ENCODE measurements at places on chromosomes 13 and 19.

DNA sequence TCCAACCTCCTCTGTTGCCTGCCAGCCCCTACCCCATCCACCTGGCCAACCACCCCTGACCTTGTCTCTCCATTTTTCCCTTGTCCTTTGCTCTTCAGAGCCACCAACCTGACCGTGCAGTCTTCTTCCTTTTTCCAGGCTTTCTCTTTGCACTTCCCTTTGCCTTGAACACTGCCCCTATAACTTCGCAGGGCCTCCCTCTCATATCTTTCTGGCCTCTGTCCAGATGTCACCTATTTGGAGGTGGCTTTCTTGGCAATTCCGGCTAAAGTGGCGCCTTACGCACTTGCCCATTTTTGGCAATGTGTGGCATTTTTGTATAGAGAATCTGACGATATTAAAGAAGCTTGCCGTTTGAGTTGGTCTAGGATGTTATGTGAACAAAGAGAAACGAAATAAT lies 844 bp downstream of the ZNF543 start:
- DNase-seq, result peak; percentile 16

DNA sequence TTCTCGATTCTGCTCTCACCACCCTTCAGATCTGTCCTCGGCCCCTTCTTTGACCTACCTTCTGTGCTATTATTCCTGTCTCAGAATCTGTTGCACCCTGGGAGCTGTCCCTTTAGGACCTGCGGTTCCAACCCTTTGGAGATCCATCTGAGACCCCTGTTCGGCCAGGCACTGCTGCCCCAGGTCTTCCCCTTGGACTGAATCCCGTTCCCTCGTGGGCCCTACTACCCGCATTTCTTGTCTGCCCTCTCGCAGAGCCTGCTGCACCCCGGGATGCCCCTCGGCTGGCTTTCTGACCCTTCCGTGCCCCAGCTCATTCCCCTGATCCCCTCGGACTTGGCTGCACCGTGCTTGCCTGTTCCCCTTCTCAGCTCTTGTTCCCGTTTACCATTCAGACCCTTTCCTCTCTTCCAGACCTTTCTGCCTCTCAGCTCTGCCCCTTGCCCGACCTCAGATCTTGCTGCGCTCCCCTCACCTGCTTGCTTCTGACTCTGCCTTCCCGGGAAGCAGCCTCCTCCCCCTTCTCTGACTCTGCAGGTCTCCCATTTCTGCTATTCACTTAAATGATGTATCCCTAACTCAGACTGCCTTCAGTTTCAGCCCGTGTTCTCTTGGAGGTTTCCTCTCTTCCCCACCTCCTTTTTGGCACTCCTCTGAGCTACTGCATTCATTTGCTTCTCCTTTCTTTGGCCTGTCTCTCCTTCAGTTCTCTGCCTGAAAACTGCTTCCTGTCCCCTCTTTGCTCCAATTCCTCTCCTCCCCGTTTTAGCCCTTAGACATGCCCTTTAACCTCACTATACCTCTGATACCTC lies 1.1 kb downstream of the ARHGAP35 start:
- DNase-seq, result peak; percentile 59

GRCh38 chr19:4908360-4908759 lies 941 bp upstream of the UHRF1 start:
- DNase-seq, result no peak

DNA sequence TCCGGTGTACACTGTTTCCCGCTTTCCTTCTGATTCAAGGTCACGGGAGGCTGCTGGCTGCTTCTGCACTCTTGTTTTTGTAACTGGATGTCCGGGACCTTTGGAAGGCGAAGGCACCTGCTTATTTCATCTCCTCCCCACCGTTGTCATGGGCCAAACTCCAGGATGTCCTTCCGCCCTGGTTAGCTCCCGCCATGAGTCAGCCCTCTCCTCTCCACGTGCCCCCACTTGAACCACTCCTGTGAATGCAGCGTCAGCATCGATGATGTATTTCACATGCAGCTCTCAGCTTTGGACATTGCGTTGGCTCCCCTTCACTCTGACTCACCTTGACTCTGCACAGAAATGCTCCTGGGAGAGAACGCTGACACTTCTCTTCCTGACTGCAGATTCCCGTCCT lies 5.5 kb upstream of the GALP start:
- DNase-seq, result peak; percentile 99

DNA sequence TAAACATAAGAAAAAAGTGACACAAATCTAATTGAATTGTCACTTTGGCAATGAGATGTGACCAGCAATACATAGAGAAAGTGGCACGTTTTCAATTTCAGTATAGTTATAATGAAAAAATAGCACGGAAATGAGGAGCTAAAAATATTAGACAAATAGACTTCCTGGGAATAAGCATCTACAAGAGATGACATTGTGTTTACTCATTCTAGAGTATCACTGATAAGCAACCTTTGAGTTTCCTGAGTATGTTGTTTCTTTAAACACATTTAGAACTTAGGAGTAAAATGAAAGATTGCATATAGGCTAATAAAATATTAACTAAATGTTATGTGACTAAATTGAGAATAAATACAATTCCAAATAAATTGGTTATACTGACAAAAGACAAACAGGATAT lies 207.1 kb upstream of the SLITRK6 start:
- DNase-seq, result no peak

DNA sequence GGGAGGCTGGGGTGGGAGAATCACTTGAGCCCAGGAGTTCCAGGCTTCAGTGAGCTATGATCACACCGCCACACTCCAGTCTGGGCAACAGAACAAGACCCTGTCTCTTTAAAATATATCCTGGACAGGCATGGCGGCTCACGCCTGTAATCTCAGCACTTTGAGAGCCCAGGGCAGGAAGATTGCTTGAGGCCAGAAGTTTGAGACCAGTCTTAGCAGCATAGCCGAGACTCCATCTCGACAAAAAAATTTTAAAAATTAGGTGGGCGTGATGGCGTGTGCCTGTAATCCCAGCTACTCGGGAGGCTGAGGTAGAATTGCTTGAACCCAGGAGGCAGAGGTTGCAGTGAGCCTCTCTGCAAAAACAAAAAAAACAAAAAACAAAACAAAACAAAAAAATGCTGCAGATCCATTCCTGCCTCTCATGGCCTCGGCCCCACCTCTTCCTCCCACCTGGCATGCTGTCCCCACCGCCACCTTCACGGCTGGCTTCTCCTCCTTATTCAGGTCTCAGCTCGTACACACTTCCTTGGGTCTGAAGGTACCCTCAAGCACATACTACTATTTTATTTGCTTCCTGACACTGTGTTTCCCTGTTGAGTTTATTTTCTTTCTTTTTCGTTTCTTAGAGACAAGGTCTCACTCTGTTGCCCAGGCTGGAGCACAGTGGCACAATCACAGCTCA lies 5.3 kb downstream of the RFX1 start:
- no peak for DNase-seq

DNA sequence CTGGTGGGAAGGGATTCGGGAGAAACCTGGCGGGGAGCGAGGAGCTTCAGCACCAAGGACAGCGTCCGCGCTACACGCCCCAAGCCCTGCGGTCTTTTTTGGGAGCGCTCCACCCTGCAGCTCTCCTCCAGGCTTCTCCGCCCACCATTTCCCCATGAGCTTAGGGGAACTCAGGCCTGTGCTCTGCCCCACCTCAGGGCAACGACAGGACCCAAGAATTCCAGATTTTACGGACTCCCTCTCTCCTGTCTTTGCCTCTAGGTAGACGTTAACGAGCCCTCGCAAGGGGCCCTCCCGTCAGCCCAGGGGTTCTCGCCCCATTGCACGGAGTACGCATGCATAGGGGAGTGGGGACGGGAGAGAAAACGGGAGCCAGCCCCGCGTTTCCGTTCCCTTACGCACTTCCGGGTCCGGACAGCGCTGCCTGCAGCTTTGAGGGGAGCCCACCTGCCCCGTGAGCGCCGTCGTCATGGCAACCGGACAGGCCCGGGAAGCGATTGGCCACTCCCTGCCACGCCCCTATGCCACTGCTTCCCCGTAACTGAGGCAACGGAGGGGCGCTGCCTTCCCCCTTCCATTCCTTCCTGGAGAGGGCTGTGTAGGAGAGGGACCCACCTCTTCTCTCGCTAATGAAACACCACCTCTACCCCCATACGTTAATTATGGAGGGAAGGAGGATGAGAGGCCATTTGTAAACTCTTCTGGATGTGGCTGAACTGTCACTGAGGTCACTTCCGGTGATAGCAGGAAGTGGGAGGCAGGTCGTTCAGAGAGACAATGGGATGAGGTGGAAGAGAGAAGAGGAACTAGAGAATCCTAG lies 20.8 kb downstream of the NOVA2 start:
- DNase-seq, result peak; percentile 54

DNA sequence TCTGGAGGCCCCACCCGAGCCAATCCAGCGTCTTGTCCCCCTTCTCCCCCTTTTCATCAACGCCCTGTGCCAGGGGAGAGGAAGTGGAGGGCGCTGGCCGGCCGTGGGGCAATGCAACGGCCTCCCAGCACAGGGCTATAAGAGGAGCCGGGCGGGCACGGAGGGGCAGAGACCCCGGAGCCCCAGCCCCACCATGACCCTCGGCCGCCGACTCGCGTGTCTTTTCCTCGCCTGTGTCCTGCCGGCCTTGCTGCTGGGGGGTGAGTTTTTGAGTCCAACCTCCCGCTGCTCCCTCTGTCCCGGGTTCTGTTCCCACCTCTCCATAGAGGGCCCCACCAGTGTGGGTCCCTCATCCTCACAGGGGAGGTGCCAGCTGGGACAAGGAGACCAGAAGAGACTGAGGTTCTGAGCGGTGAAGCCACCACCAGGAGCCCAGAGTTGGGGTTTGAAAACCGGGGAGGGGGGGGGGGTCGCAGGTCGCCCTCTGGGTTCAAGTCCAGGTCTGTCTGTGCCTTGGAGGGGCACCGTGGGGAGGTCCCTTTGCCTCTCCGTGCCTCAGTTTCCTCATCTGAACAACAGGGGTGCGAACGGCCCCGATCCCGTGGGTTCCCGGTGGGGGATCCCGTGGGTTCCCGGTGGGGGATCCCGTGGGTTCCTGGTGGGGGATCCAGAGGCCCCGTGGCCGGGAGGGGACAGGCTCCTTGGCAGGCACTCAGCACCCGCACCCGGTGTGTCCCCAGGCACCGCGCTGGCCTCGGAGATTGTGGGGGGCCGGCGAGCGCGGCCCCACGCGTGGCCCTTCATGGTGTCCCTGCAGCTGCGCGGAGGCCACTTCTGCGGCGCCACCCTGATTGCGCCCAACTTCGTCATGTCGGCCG lies at the start of gene ELANE:
TSS of gene ELANE (plus strand) at position 168 of the 878 bp plus-strand sequence. CDS start at position 194, 26 bp downstream.
- DNase-seq, result no peak

GRCh38 chr13:64078025-64078424 lies 2662.4 kb upstream of the PCDH20 start:
- DNase-seq, result no peak

GRCh38 chr19:35569281-35569781 lies 5.9 kb upstream of the ATP4A start:
- DNase-seq, result no peak

DNA sequence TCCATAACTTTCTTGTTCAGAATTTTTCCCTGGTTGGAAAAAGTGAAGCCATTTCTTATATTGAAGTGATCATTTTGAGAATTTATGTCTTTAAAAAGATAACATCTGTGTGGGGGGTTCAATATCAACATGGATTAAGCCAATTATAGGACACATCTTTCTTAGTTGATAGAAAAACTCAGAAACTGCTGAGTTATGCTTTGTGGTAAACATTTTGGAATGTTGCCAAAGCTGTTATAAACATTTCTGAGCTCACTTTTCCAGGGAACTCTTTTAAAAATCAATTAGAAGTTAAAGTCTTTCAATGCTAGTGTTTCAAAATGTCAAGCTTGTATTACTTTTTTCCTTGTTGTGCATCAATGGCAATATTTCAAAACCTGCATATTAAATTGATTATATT lies 248.8 kb downstream of the DACH1 start:
- DNase-seq, result no peak

GRCh38 chr19:50198431-50199258 lies 4.8 kb upstream of the MYH14 start:
- DNase-seq, result no peak

DNA sequence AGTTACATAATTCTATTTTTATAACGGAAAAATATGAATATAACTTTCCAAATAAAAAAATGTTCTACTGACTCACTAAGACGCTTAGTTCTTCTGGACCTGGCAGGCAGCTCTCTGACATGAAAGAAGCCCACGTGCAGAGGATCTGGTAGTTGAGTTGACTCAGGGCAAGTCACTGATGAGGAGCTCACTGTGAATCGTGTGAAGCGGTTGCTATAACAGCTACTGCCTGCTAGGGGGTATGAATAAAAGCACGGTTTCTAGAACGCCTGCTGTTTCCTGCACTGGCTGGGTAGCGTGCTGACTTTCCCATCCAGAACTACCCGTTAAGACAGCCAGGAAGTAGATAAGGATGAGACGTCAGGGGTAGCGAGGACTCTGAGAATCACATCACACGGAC lies 54.7 kb upstream of the WASF3 start:
- peak; percentile 73 for DNase-seq

DNA sequence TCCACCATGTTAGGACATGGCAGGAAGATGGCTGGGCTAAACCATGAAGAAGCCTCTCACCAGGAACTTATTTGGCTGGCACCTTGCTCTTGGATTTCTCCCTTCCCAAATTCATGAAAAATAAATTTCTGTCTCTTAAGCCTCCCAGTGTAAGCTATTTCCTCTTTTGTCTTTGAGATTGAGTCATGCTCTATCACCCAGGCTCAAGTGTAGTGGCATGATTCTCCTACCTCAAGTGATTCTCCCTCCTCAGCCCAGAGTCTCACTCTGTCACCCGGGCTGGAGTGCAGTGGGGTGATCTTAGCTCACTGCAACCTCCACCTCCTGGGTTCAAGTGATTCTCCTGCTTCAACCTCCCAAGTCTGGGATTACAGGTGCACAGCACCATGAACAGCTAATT lies 12.6 kb downstream of the ZNF888 start:
- DNase-seq, result no peak

GRCh38 chr19:18521692-18522123 lies at the start of gene ELL:
Gene ELL (minus strand): TSS chr19:18522070. CDS start chr19:18522055, 15 bp downstream.
- no peak for DNase-seq

- peak; percentile 34 for DNase-seq
These were observed 135.2 kb downstream of the USP12 start for GRCh38 chr13:27036236-27036981.

- no peak for DNase-seq
These were observed 65.1 kb downstream of the SIAH3 start for GRCh38 chr13:45786293-45786920.

DNA sequence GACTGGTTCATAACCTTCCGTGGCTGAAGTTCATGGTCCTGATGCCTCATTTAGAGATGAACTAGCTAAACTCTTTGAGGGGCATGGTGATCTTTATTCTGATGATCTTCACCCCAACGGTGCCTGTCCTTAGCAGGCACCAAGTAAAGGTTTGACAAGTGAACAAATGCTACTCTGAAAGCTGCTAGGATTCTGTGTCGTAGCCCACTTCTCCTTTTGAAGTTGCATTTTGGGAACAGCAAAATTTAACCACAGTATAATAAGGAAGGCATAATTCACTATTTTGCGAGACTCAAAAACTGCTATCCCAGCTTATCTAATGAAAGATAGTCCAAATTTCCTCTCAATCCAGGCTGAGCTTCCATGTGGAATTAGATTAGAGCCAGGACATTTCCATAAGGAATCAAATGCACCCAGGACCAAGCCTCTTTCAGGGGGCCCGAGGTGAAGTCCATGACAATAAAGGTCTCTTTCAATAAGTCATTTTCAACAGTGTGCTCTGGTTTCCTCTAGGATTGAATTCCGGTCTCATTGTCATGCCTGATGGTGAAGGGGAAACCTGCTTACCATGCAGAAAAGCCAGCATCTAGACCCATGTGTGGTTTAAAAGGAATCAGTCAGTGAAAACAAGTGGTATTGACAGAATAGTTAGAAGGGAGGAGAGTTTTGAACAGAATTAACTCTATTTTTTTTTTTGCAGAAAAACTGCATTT lies 23.1 kb downstream of the SIAH3 start:
- no peak for DNase-seq
